Hippocampal formation (tissue), 2 donors: ENCODE measurements at places on chromosomes 12 and 14.
A peak's percentile ranks its signal among the peaks of the same experiment; 100 is the strongest.

DNA sequence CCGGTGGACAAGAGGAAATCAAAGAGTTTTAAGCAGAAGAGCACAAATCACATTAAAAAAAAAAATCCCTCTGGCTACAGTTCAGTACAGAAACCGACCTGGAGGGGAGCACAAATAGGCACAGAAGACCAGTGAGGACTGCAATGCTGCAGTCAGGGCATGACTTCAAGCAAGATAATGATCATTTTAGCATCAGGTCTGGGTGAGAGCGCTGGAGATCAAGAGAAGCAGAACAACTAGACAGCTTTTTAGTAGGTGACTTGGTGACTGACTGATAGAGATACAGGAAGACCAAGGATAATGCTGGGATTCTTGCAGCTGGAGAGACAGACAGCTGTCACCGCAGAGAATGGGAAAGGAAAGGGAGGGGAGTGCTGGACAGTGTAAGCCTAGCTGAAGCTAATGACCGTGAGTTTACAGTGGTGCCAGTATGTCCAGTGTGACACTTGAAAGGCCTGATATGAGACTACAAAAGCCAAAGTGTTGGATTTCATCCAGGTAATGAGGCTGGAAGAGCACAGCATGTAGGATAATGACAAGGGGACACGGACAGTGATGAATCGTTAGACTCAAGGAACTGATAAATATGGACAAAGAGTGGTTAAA, 5.6 kb downstream of the NFYB start:
- peak; percentile 8 for DNase-seq

DNA sequence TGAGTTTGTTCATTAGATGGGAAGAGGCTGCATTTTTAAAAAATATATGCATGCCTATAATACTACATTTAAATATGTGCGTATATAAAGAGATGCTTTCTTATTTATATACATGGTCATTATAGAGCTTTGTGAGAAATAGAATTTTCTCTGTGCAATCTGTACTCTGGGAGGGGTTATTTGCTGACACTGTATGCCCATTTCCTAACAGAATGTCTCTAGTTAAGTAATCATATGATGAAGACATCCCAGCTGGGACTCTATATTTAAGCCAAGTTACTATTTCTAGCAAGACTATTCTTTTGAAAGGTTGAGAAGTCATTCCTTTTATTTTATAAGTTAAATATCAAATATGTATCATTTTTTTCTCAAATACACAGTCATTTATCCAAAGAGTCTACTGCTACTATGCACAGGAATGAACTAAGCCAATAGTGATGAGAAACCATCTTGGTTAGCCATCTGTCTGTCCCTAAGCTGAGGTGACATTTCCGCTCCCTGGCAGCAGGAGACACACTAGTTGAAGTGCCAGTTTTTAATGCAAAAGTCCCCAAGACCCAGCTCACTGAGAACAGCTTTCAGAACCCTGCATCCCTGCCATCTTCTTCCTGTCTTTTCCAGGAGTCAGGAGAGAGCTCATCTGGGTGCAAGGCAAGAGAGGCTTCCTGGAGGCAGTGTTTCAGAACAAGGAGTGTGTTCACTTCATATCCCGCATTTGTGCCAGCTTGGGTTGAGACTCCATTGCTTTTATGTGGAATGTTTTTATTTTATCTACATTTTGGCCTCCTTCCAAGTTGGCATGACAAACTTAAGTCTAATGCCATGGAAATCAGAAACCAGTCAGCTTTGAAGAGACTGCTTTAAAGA, 69.5 kb downstream of the TMEM132C start:
- DNase-seq = no peak

- no peak for DNase-seq
These were observed 645 bp downstream of the FOXA1 start for GRCh38 chr14:37594238-37594970.

GRCh38 chr12:118747771-118748170, 233.6 kb upstream of the SRRM4 start:
- DNase-seq = no peak

GRCh38 chr14:54864526-54864925, 38.1 kb downstream of the GCH1 start:
- DNase-seq = no peak

DNA sequence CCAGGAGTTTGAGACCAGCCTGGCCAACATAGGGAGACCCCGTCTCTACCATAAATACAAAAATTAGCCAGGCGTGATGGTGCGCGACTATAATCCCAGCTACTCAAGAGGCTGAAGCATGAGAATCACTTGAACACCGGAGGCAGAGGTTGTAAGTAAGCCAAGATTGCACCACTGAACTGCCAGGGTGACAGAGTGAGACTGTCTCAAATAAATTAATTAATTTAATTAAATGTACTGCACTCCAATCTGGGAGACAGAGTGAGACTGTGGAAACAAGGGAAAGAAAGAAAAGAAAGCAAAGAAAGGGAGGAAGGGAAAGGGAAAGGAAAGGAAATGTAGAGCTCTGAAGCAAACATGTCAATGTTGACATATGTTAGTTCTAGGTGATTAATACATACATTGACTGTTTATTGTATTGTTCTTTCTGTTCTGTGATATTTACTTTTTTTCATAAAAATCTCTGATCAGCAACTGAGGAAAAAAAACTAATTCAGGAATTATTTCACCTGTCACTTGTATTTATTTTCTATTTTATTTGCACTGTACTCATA, 99.6 kb downstream of the DENND5B start:
- no peak for DNase-seq

DNA sequence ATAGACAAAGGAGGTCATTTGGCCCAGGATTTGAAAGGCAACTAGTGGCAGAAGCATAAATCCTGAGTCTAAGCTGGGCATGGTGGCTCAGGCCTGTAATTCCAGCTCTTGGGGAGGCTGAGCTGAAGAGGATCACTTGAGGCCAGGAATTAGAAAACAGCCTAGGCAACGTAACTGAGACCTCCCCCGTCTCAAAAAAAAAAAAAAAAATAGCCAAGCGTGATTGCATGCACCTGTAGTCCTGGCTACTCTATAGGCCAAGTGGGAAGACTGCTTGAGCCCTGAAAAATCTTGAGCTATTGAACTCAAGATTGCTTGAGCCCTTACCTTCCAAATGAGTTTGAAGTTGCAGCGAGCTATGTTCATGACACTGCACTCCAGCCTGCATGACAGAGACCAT, 7.8 kb downstream of the GON7 start:
- DNase-seq = no peak

- no peak for DNase-seq
These were observed 55.5 kb upstream of the TTC7B start for GRCh38 chr14:90871605-90872233.
